ENCODE measurements at places on chromosomes 2 and 18.

DNA sequence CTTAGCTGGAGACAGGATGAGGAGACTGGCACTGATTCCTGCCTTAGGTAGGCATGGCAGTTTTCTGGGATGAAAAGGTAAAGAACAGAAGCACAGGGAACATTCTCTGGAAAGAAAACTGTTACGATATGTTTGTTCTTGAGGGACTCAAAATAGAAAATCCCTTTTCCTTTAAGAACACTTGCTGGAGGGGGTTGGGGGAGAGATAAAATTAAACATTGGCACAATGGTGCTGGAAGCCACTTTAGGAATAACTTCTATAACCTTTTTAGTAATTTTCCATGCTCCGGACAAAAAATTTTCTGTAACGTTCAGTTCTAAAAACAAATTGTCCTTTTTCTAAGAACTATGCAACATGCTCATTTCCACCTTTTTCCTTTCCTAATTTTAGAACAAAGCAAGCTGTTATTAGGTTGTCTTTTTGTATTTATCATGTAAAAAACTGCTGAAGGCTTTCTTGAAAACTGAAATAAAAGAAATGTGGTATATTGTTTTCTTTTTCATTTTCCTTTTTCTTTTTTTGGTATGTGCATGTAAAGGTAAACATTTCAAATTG, 343.8 kb downstream of the EPHA4 start:
- no peak for DNase-seq

- DNase-seq: no peak
Measured at GRCh38 chr18:62412231-62412979, 87.3 kb downstream of the TNFRSF11A start.

DNA sequence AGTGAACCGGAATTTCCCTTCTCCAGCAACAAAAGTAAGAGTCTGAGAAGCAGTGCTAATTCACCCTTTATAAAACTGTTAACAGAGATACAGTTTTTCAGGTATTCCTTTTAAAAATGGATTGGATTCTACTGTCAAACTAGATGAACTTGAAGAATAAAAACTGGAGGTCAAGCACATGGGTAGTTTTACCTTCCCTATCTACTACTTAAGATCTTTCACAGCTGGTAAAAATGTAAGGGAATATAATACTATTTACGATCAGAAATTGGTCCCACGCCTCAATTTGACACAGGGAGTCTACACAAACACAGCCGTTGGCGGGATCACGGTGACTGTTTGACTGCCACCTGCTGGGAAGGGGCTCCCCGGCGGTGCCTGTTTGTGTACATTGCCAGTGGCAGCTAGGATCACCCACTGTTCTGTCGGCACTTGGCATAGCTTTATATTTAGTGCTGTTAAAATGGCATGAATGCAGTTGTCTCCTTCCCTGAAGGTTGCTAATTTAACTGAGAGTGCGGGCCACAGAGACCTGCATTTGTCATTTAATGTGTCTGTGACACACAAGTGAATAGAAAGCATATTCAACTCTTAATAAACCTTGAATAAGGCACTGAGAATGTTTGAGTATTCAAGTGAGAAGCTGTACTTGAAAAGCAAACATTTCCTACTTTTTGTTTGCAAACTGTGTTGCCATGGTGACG, 59.5 kb downstream of the ABCG8 start:
- DNase-seq: no peak

GRCh38 chr2:238227587-238228032, 12.2 kb downstream of the HES6 start:
- no peak for DNase-seq

DNA sequence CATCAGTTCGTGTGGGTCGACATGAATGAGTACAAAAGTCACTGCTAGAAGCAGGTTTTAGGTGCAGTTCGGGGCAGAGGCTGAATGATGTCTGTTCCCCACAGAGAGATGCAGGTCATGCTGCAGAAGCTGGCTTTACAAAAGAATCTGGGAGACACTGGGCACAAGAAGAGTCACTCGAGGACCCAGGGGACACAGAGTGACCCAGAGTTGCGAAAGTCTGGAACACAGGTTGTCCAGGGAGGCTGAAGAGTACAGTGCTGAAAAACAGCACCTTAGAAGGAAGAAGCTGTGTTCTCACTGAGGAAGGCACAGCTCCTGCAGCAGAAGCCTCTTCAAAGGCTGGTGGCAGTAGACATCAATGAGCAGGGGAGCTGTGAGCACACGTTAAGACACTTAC, 14.8 kb downstream of the CACNB4 start:
- DNase-seq: no peak

- DNase-seq: no peak
Measured at GRCh38 chr2:106163948-106164545, 30.1 kb downstream of the UXS1 start.

DNA sequence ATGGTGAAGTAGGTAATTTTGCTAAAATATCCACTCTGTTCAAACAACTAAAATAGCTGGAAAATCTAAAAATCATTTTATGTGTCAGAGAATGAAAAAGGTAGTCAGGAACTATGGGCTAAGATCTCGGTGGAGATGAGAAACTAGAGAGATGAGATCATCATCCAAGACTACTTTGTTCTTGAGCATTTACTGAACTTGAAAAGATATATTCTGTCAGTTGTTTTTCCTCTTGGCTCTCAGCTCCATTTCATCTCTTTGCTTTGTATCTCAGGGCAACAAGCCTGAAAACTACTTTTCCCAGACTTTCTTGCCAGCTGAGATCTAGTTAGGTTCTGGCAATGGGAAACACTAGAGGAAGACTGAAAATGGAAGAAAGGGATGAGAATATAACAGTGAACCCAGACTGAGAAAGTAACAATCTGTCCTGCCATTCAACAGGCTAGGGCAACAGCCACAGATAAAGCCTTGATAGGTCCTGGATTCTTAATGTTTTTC, 346.2 kb upstream of the MEX3C start:
- no peak for DNase-seq

- DNase-seq: no peak
Measured at GRCh38 chr2:79770926-79771325, 258.1 kb downstream of the CTNNA2 start.

DNA sequence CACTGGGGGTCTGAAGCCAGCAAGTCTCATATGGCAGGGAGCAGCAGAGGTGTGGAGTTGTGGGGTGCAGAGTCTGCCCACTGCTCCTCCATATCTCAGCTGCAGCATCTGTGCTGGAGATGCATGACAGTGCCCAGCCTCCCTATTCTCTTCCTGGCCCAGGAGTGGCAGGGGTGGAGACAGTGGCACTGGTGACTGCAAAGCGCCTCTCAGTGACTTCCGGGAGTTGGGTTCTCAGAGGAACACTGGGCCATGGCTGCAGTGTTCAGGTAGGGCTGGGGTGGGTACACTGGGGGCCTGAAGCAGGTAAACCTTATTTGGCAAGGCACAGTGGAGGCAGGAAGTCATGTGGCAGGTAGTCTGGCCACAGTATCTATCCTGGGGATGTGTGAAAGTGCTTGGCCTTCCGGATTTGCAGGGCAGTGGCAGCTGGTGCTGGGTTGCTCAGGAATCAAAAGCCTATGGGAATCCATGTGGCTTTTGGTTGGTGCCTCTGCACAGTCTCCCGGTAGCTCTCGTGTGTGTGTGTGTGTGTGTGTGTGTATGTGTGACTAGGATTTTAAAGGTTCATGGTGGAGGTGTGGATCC, 60.3 kb upstream of the THUMPD2 start:
- no peak for DNase-seq

- DNase-seq: no peak
Measured at GRCh38 chr2:128425216-128425615, 106.5 kb upstream of the HS6ST1 start.

- DNase-seq: no peak
Measured at GRCh38 chr18:79982736-79983135, 5.6 kb downstream of the TXNL4A start.

DNA sequence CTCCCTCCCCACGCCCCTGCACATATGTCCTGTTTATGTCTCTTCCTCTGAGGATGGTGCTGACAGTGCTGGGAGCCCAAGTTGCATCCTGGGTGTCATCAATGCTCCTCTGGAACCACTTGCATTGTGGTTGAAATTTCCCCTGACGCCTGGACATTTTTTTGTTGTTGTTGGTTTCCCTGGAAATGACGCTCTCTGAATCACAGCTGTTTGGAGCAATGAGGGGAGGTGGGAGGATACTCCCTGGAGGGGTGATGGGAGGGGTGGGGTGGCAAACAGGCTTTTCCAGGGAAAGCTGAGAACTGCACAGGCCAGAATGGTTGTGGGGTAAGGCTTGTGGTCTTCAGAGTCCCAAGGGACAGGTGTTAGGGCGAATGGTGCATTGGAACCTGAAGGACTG, 29.6 kb downstream of the CELF4 start:
- no peak for DNase-seq

DNA sequence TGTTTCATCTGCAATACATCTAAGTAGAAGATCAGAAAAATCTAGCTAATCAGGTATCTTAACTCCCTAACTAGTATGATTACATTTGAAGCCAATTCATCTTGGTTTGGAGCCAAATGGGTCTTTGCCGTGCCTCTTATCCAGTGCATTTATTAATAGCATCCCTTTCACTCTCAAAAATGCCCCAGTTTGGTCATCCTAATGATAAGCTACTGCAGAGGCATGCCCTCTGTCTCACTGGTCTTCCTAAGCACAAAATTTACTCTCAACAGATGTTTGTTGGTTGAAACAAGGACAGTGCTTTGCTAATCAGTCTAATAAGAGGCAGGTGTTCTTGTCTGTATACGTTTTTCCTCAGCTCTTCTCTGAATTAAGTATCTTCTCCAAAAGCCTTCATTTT, 403.2 kb downstream of the RAD51AP2 start:
- DNase-seq: no peak

DNA sequence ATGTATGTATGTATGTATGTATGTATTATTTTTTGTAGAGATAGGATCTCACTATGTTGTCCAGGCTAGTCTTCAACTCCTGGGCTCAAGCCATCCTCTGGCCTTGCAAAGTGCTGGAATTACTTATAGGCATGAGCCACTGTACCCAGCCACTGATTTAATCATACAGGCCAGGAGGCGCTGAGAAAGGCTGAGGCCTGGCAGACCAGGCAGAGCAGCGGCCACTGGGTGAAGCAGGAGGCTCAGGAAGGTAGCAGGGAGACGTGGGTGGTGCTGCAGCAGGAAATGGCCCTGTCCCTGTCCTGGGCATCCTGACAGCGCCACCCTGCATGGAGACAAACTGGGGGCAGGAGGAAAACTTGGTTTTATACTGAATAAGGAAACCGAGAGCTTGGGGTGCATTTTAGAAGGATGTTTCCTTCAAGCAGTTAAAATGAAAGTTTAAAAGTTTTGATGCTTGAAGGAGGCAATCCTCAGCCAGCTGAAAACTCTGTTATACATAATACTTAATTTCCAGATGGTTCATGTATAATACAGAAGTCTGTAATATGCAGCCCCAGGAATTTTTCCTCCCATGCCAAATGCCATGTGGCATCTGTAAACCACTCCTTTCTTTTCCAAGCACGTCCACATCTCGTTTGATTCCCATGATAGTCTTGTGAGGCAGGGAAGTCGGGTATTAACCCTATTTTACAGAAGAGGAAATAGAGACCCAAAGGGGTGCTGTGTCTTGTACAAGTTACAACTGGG, 182.4 kb downstream of the CELF4 start:
- no peak for DNase-seq

DNA sequence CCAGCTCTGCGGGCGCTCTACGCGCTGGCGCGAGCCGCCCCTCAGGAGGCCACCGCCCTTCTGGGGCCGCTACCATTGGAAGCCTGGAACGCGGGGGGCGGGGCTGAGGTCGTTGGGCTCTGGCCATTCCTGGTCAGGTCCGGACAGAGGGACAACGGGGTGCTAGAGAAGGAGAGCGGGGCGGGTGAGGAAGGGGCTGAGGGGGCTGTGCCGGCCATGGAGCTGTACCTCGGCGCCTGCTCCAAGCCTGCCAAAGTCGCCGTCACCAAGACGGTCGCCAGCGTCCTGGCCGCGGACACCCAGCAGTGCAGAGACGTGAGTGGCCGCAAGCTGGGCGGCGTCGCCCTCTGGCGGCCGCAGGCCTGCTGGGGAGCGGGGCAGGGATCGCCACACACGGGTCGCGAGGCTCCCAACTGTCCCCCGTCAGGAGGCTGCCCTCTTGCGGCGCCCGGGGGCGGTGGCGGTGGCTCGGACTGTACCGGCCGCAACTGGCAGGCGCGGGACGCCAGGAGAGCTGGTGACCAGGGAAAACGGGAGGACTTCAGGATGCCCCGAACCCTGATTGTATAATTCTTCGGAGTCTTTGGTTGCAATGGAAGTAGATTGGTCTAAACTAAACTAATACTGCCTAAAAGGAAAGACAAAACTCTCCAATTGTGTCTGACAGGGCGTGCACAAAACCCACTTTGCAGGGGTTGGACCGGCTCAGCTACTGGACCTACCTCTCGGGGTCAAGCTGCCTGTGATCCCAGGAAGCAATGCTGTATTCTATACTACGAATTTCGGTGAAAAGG, at the start of gene FSIP2:
Gene FSIP2, plus strand, starts transcription at position 126 of the 794 bp plus-strand sequence. Its CDS starts 91 bp downstream, at position 217.
- no peak for DNase-seq
